ENCODE measurements at places on chromosomes 11 and 22.

DNA sequence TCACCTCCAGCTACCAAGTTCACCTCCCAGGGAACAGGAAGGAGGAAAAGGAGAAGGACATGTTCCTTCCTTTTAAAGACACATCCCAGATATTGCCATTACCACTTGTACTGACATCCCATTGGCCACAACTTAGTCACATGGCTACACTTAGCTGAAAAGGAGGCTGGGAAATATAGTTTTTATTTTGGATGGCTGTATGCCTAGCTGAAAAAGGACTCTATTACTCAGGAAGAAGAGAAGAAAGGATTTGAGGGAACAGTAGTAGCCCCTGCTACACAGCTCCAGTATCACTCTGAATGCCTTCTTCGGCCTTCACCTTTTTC lies 2.1 kb upstream of the APOA5 start:
- DNase-seq, result no peak

DNA sequence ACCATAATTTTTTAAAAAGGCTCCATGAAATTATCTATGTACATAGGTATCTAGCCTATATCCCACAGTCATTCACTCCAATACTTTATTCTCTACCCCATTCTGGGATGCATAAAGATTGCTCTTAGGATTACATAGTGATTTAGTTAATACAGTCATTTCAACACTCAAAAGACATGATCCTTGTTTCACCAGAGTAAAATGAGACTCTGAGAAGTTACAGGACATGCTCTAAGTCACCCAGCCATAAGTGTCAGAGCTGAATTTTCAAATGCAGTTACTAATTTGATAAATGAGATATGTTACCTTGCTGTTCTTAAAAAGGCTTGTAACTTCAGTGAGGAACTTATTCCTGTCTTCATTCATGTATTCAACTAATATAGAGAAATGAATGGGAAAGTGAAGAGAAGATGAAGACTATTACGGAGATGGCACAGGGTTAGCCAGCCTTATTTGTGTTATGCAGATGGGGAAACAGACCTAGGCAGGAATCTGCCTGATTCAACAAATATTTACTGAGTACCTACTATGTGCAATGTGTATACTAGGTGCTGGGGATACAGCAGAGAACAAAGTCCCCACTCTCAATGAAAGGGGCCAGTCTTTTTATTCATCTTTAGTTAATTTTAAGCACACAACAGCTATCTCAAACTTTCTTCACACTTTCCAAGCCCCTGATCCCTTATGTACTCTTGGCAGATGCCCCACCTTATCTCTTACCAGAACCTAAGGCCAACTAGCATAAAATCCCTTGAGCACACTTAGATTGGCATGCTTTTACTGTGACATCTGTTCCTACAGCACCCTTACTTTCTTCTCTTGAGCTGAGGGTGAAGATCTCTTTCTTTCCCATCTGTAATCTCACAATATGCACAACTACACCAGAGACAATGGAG lies 21.6 kb downstream of the MAPK1 start:
- no peak for DNase-seq

DNA sequence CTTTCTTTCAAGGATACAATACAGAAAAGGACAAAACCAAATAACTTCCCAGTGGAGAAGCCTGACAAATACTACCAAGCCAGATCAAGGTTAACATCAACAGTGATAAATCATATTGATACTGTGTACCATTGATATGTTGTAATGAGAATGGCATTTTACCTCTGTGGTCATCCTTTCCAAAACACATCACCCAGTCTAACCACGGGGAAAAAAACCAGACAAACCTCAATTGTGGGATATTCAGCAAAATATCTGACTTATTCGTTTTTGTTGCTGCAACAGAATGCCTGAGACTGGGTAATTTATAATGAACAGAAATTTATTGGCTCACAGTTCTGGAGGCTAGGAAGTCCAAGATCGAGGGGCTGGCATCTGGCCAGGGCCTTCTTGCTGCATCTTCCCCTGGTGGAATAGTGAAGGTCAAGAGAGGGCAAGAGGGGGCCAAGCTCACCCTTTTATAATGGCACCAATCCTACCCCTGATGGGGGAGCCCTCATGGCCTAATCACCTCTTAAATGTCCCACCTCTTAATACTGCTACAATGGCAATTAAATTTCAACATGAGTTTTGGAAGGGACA lies 66.1 kb downstream of the FAM76B start:
- no peak for DNase-seq

DNA sequence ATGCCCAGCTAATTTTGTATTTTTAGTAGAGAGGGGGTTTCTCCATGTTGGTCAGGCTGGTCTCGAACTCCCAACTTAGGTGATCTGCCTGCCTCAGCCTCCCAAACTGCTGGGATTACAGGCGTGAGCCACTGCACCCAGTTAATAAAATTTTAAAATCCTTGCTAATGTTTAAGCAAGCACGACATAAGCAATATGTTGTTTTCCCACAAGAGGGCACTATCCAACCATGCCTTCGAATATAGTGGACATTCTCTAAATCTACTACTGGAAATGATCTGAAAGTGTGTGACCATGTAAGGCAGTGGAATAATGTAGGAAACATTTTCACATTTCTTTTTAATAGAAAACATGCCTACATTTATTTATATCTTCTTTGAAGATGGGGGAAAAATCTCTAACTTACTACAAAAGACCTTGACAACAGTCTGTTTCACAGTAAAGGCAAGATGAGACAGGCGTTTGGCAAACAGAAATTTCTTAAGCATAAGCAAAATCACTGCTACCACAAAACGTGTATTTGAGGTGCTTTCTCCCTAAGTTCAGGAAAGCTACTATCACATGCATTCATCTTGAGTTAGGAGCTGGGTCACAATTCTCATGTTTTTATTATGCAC lies 38.2 kb downstream of the PITPNB start:
- DNase-seq, result no peak

DNA sequence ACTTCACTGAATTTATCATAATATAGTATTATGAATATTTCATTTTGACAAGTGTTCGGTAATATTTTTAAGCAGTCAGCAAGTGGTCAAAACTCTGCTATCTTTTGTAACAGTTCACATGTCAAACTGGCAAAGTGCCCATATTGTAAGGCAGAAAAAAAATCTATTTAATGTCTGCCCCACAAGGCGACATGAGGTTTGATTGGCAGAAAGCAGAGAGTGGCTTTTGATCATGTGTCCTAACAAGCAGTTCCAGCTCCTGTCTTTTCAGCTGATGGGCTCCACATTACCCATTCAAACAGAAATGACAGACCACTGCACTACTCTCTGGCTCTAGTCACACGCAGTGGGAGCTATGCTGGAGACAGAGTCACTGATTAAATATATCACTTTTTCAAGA lies 59.0 kb downstream of the SOX6 start:
- no peak for DNase-seq

DNA sequence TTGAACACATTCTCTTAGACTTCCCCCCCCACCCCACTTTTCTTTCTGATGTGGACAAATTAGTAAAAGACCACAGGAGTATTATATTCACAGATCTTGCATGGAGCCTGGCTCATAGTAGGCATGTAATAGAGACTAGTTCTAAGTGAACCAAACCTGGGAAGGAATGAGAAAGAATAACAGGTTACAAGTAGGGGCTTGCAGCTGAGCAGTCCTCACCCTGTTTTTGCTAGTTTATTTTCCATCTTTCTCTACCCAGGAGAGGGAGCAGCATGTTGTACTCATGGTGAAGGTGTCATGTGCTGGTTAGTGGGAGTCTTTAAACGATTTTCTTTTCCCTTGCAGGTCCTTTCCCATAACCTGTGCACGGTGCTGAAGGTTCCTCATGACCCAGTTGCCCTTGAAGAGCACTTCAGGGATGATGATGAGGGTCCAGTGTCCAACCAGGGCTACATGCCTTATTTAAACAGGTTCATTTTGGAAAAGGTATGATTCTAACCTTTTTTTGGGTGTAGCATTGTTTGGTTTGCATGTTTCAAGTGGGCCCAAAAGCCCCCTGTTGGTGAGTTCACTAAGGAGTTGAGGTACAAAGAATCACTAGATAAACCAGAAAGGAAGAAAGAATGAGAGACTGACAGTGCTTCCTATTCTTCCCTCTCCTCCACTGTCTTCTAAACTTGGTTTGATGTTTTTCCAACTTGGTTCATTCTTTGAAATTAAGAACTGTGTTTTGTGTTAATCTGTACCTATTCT lies 30.1 kb downstream of the SWAP70 start:
- no peak for DNase-seq

DNA sequence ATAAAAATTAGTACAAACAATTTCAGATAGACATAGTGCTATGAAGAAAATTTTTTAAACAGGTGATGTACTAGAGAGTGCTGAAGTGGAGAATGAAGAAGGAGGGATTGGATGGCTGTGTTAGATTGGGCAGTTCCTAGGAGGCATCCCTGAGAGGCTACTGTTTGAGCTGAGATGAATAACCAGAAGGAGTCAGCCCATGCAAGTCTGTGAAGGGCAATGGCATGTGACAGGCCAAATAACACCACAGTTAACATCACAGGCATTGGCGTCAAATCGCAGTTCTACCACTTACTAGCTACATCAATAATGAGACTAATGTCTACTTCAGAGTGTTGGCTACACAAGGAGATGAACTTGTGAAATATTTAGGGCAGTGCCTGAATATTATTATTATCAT lies 35.4 kb downstream of the HORMAD2 start:
- DNase-seq, result no peak

DNA sequence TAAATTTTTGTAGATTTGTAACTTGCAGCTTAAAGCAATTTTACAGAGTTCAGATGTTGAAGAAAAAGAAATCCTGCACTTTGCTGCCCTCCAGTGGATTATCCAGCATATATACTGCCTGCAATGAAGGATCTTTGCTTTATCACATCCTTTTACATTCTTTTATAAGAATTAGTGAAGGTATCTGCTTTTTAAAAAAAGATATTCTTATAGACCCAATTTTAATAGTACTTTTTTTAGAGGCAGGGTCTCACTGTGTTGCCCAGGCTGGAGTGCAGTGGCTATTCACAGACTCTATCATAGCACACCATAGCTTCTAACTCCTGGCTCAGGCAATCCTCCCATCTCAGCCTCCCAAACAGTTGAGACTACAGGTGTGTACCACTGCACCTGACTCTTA lies 60.7 kb downstream of the TTC17 start:
- no peak for DNase-seq

GRCh38 chr11:118633319-118633690 lies 25.9 kb downstream of the PHLDB1 start:
- DNase-seq, result no peak

DNA sequence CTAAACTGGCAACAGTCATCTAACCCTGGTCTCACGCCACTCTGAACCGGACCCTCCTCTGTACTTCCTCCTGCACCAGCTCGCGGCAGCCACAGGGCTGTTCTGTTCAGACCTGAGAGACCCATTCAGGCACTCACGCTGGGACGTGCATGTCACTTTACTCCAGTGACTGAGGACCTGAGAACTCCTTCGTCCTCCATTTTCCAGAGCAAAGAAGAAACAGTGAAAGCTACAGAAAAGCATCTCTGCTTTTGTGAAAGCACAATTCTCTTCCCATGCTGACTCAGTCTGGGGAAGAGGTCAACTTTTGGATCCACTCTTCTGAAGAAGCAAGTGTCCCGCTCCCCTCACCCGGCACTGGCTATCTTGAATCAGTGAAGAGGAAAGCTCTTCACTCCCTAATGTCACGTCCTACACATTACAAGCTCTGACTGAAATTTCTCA lies 24.5 kb downstream of the PISD start:
- DNase-seq, result no peak

- no peak for DNase-seq
Measured at GRCh38 chr22:38038426-38038825, 18.8 kb upstream of the PICK1 start.

DNA sequence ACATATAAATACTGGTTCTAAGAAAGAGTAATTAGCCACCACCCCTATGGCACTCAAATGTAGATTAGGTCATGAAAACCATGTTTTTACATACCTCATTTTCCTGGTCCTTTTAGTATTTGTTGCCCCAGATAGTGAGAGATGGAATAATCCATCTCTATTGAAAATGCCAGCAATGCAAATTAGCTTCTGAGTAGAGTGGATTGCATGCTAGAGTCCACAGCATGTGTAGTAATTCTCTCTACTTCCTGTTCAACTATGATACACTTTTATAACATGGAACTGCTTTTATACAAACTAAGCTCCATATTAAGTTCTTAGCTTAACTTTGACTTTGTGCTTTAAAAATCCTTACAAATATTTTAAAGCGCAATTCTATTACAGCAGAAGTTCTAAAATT lies 73.2 kb downstream of the TRPC6 start:
- no peak for DNase-seq

DNA sequence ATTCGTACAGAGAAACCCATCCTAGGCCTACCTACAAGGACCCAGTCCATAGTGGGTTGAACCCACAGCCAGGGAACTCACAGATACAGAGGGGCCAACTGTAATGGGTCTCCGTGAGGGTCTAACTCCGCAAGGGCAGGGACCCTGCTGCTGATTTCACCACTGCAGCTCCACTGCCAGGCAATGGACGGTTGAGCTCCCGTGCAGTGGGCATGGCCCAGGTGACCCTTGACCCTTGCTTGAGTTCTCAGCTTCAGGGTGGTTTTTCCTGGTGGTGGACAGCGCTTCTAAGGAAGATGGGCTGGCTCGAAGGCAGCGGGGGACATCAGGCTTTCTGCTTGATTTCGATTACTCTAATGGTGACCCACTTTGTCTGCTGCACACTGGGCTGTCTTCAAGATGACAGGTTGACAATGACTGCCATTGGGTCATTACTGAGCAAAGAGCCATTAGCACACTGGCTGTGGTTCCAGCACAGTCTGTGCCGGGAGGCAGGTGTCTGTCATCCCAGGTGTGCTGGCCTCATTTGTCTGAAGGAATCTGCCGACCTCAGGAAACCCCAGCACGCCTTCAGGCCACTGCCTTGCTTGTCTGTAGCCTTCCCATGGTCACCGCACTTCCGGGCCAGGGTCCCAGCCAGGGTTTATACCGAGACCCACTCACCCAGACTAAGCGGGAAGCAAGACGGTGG lies 3.7 kb upstream of the GAL start:
- no peak for DNase-seq

DNA sequence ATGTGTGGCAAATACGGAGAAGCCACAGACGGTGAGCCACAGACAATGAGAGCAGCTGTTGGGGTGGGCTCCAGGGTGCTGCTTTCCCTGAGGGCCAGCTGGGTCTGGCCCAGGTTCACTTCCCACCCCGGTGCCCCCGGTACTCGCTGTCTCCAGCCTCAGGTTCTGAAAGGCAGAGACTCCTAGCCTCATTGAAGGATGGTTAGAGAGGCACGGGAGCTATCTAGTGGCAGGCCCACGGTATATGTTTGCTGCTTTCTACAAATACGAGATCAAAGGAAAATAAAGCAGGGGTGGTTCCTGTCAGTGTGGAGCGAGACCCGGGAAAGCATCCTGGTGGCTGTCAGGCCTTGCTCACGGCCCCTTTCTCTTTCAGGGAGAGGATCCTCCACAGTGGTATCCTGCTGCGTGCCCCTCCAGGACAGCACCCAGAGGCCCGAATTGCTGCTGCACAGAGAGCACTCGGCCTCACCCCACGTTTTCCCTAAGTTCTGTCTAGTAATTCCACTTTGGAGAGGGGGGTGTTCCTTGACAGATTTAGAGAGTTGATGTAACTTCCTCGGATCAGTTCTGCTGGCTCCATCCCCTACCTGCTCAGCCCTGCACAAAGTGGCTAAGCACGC lies 3.0 kb downstream of the TMEM80 start:
- no peak for DNase-seq

- no peak for DNase-seq
Measured at GRCh38 chr22:29148036-29148435, 57.7 kb upstream of the EMID1 start.
